ENCODE measurements at places on chromosomes 13 and 19.

GRCh38 chr19:36686365-36687213 lies 823 bp upstream of the ZNF567 start:
- no peak for DNase-seq

DNA sequence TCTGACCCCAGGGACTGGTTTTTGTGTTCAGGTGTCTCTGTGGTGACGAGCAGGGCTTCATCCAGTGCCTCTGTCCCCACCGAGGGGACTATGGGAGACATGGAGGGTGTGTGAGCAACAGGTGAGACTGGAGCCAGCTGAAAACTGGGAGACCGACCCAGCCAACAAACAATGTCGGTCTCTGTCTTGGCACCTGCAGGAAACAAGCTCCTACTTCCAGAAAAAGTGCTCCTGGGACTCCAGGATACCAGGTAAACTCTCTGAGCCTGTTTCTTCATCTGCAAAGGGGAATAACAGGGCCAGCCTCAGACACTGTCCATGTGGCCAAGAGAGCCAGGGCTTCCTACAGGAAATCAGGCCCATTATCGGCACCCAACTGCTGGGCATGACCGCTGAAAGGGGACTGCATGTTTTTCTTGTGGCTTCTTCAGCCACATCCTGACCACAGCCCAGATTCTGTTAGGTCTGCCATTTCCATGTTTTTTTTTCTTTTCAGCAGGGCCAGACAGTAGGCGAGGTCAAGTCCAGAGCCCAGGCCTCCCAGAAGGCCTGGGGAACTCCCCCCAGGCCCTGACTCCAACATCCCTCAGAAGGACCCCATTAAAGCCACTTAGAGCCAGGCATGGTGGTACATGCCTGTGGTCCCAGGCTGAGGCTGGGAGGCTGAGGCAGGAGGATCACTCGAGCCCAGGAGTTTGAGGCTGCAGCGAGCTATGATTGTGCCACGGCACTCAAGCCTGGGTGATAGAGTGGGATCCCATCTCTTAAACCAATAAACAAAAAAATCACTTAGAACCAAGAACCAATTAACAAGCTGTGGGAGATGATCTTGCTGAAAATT lies 836 bp upstream of the BST2 start:
- no peak for DNase-seq

DNA sequence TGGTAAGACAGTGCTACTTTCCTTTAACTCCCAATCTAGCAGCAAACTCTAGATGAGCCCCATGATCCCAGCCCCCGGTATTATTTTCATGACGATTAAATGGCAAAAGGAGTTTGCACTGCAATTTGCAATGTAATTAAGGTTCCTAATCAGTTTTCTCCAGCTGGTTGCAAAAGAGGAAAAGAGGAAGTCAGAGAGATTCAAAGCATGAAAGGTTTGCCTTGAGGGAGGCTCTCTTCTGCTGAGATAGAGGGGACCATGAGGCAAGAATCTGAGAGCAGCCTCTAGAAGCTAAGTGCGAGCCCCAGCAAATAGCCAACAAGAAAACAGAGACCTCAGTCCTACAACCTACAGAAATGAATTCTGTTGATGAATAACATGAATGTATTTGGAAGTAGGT lies 527.1 kb downstream of the UQCRFS1 start:
- no peak for DNase-seq

- DNase-seq, result peak; percentile 95
Observed at GRCh38 chr19:11422163-11423065, 3.3 kb upstream of the RGL3 start.

GRCh38 chr19:11942843-11943108 lies 17.9 kb downstream of the ZNF700 start:
- DNase-seq, result no peak

GRCh38 chr19:39996218-39996810 lies 546 bp upstream of the ZNF546 start:
- DNase-seq, result no peak

DNA sequence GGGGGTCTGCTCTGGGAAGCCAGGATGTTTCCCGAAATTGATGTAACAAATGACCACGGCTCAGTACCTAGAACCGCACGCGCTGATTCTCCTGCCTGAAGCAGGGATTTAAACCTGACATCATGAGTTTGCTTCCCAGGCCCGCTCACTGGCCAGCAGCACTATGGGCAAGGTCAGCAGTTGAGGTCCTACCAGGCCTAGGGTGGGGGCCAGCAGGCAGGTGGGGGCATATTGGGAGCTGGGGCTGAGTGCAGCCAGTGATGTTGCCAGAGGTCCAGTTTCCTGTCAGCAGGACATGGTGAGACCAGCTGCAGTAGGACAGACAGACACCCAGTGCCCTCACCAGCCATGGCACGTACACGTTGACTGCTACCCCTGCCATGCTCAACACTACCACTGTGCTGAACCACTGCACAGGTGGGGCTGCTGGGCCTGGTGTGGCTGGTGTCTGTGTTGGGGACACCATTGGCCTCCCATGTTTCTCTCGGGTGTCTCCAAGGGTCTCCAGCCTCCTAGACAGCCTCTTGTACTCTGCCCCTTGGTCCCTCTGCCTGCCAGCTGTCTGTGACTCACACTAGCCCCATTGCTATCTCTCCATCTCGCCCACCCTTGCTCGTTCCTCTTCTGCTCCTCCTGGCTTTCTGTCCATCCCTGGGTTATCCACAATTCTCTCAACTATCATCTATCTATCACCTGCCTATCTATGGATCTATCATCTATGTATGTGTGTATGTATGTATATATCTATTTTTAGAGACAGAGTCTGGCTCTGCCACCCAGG lies 1.1 kb upstream of the C19orf85 start:
- DNase-seq, result no peak

DNA sequence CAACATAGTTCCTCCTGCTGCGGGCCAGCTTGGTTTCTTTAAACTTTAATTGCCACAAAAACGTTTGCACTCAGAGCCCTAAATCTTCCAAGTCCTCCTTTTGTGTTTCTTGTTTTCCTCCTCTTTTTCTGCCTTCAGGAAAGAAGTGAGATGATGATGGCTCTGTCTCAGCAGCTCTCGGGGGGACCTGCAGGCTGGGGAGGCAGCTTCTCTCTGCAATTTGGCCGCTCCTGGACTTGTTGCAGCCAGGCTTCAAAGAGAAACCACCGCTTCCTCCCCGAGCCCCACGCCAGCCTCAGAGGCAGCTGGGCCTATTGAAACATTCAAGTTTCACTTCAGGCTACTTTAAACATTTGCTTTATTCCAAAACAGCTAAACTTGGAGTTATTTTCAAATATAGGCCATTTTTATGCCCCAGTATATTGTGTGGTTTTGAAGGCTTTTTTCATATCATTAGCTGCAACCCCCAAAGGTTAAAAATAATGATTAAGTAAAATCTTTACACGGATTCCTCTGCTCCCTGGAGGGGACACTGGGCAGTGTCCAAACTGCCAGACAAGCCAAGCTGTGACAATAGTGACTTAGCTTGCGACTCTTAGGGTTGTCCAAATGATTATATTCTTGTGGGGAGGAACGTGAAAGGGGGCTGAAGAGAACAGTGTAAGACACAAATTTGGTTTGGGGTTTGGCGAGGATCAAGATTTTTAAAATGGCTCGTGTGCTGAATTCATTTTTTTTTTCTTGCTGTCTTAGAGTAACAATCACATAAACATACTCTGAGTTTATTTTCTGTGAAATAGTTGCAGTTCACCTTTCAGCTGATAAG lies 330.8 kb downstream of the DLEU7 start:
- DNase-seq, result no peak

GRCh38 chr19:35135389-35135909 lies 590 bp upstream of the LGI4 start:
- no peak for DNase-seq

DNA sequence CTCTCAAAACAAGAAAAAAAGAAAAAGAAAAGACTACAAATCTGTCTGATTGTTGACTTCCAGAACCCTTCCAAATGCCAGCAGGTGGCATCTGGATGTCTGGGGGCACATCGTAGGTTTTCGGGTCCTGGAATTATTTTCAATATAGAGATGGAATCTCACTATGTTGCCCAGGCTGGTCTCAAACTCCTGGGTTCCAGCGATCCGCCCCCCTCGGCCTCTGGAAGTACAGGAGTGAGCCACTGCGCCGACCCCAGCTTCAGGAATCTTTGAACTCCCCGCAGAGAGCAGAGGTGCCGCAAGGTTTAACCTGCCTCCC lies 567 bp upstream of the B3GNT3 start:
- no peak for DNase-seq

- DNase-seq, result no peak
Observed at GRCh38 chr19:13610039-13610691, 103.9 kb upstream of the CACNA1A start.

DNA sequence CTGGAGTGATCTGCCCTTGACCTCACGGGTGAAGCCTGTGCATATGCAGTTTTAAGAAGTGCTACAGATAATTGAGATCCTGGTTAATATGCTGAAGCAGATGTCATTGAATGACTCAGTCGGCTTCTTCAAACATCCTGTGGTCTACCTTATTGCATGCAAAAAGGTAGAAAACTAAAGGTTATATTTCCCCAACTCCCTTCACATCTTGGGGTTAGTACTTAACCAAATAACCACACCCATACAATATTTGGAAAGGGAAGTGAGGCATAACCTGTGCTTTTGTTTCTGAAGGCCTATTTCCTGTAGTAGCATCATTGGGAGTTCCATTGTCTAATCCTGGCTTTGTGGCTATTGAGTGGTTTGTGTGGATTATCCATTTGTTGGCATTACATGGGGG lies 58.3 kb downstream of the RAP2A start:
- DNase-seq, result no peak

- DNase-seq, result no peak
Observed at GRCh38 chr19:30084390-30084819, 142.4 kb downstream of the URI1 start.

- DNase-seq, result no peak
Observed at GRCh38 chr19:28961772-28962500, 251.0 kb downstream of the UQCRFS1 start.

DNA sequence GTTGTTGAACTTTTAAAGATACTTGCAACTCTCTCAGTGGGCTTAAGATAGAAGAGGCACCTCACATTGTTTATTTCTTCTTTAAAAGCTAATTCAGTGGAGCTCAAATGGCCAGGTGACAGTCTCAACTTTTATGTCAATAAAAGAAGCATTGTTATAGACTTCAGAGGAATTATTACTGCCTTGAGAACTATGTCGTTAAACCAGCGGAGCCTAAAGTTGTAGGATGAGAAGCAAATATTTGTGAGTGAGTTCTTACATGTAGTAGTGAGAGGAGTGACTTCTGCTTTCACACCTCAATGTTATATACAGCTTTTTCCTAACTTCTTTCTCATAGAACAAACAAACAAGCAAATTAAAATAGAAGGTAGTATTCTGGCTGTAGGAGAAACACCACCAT lies 31.2 kb upstream of the DGKH start:
- DNase-seq, result no peak

- no peak for DNase-seq
Observed at GRCh38 chr13:64130171-64130570, 2714.5 kb upstream of the PCDH20 start.

DNA sequence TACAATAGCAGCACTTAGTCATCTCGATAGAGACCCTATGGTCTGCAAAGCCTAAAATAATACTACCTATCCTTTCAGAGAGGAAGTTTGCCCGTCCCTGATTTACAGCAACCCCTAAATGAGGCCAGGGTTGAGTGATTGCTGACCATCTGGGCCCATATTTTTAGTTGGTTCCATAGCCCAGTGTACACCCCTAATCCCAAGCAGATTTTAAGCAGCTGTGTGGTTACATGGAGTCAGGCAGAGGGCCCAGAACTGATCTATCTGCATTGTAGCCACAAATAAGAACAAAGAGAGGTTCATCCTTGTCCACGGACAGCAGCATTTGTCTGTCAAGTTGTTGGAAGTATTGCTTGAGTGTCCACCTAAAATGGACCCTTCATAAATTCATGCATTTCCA lies 148.2 kb downstream of the DCT start:
- DNase-seq, result no peak

- no peak for DNase-seq
Observed at GRCh38 chr13:42114912-42115311, 66.5 kb downstream of the DGKH start.

GRCh38 chr13:56736966-56737365 lies 403.8 kb upstream of the PRR20A start:
- DNase-seq, result no peak

GRCh38 chr19:1855040-1855827 lies 7.0 kb upstream of the REXO1 start:
- peak; percentile 86 for DNase-seq

DNA sequence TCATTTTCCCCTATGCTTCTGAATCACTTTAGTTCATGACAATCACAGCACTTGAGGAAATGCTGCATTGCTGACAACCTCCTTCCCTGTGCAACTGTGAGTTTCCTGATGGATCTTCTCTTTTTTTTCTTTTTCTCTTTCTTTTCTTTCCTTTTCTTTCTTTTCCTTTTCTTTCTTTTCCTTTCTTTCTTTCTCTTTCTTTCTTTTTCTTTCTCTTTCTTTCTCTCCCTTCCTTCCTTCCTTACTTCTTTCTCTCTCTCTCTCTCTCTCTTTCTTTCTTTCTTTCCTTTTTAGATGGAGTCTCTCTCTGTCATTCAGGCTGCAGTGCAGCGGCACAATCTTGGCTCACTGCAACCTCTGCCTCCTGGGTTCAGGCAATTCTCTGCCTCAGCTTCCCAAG lies 247.9 kb upstream of the HTR2A start:
- no peak for DNase-seq

GRCh38 chr19:11535792-11536595 lies 2.7 kb upstream of the CNN1 start:
- DNase-seq, result no peak

GRCh38 chr13:79528356-79528755 lies 47.4 kb downstream of the NDFIP2 start:
- DNase-seq, result no peak

- DNase-seq, result no peak
Observed at GRCh38 chr13:40063703-40064102, 408.2 kb downstream of the COG6 start.

DNA sequence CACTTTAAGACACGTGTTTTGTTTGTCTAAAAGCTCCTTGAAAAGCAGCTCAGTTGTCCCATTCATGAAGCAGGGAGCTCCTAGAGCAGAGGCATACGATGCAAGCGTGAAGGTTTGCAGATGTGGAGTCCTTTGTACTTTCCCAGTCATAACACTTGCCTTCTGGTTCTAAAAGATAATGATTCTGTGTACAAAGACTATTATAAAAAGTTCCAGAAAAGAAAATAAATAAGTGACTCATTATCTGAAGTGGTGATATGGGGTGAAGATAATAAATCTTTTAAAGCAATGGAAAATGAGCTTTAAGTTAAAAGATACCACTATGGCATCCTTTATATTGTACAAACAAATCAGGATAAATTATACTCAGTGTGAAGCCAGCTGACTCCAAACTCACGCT lies 569.9 kb downstream of the MYO16 start:
- no peak for DNase-seq

DNA sequence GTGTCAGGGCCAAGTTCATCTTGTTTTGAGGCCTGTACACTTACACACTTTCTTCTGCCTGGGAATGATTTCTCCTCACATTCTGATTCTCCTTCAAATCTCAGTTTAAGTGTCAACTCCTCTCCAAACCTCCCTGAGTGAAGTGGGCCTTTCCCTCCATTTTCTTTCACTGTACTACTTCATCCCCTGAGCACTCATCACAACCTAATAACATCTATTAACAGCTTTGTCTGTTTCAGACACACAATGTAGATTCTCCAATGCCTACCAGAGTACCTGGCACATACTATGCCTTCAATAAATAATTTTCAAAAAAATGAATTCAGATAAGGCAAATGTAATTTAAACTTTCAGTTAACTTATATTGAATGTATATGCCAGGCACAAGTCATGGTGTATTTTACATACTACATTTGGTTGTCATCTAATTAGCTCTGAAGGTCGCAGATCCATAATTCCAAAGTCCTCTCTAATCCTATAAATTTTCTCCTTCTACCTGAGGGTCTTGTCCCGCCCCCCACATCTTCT lies 357 bp upstream of the COG6 start:
- no peak for DNase-seq

Data from RWPE2 (cell line).